ENCODE measurements at places on chromosomes 1 and 21.
A peak's percentile ranks its signal among the peaks of the same experiment; 100 is the strongest.

- DNase-seq = no peak
These were observed 18.5 kb downstream of the UBE2G2 start for GRCh38 chr21:44783020-44783696.

GRCh38 chr1:211527006-211527405 is 35.0 kb upstream of the RD3 start:
- DNase-seq = no peak

GRCh38 chr1:183215076-183215720 is 29.1 kb downstream of the LAMC2 start:
- no peak for DNase-seq

- DNase-seq = no peak
These were observed 22.7 kb downstream of the CRYAA start for GRCh38 chr21:43191521-43191920.

DNA sequence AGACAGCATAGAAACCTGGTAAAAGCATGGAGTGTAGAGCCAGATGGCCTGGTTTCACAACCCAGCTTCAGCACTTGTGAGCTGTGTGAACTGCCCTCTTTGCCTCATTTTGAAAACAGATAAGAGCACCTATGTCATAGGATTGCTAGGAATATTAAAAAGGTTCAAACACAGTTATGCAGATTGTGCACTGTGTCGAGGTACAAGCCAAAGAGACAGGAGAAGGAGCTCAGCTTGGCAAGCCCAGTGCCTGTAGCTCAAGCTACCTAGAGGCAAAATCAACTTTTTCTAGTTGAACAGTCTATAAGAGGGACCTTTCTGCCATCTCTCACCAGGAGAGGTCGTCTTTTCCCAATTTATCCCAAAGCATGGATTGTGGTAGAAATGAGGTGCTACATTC is 5.0 kb downstream of the CHODL start:
- DNase-seq = no peak

GRCh38 chr1:17404820-17405219 is 32.8 kb downstream of the PADI6 start:
- no peak for DNase-seq

DNA sequence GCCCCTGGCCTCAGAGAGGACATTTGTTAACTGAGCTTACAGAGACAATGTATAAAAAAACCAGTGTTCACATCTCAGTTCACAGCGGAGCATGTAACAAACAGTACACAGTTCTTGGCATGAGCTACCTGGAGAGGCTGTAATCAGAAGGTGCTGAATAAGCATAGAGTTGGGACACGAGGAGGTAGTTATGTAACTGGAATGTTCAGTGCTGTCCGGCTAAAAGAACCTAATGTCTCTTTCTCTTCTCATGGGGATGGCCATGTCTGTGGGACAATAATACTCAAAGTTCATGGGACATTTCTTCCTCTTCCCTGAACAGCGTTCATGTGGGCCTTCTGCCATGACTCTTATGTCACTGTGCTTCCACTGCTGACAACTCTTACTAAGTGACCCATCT is 17.2 kb upstream of the STX12 start:
- no peak for DNase-seq

DNA sequence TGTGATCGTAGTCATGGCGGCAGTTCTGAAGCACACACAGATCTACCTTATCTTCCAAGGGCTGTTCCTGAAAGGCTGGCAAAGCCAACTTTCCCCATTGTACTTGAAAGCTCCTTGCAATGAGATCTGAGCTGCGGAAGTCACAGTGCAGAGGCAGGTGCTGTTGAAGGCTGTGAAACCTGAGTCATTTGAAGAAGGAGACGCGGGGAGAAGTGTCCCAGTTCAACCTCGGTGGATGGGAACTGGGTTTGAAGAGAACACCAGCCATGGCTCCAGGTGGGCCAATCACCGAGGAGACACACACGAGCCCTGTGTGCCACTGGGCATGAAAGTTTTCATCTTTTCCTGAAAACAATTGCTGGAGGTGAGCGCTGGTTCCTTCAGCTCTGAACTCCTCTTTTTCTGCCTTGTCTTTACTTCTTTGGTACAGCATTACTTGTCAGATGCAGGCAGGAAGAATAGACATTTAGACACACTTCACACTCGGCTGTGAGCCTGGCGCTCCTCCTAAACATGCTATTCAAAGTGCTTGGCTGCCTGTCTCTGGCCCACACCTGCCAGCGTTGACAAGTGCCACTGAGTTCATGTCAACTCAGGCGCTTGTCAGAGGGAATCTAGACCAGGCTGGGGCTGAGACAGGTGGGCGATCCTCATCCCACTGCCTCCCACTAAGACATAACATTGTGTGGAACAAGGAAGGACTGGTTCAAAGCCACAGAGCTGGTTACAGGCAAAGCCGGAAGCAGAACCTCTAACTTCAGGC is 25.7 kb upstream of the PDE9A start:
- DNase-seq = no peak

- DNase-seq = no peak
These were observed 67.5 kb upstream of the GFI1 start for GRCh38 chr1:92554216-92554615.

DNA sequence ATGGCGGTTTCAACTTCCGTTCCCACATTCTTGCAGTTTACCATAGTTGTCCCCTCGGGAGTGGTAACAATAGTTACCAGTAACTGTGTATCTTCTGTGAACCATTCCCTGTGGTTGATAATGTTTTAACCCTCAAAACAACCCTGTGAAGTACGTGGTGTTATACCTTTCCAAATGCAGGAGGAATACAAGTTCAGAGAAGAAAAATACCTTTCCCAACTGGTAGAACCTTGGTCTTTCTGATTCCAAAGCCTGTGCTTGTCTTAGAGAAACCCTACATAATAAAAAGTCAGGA is 789 bp downstream of the BTF3L4 start:
- no peak for DNase-seq

DNA sequence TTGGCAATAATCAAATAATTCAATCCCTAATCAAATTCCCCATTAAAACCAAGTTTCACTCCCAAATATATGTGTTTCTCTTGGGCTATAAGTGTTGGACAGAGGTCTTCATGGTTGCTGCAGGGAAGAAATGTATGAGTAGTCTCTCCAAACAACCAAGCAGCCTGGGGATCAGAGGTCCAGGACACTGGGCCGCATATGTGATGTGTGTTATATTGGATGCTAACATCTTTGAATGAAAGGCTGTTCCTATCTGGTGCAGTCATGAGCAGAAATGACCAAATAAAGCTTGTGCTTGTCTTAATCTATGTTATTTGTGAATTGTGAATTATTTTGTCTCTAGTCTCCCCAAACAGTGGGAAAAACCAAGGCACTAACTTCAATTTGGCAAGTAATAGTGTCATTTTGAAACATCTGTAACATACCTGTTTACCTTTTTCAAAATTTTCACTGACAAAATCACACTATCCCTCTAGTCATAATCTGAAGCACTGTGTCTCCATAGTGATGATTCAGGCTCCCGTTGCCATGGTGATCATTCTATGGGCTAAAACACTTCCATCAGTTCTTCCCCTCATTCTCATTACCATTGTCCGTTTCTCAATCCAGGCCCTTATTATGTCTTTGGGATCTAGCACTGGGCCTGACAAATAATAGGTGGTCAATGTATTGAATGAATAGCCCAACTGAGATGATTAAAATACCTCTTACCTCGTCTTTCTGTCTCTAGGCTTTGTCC is 12.5 kb upstream of the TADA1 start:
- DNase-seq = no peak

- DNase-seq = peak; percentile 42
These were observed 837 bp downstream of the FOXD3 start for GRCh38 chr1:63322944-63323864.

DNA sequence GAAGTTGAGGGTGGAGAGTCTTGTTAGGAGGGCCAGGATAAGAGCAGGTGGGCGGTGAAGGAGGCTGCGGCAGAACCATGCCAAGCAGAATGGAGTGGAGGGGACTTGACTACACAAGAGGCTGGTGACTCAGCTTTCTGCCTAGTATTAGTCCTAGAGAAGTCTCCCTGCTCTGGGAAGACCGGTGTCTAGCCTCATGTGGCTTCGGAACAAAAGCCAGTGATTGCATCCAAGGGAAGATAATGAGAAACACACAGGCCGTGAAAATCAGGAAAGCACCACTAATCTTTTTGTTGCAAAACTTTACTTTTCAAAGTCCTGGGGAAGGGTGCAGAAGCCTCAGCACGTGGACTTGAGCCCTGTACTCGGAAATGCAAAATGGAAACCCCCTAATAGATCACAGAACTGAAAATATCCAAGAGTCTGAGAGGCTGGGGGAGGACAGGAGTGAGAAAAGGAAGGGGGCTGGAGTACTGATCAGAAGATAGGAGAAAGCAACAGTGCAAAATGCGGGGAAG is 31.4 kb downstream of the DDR2 start:
- no peak for DNase-seq

- no peak for DNase-seq
These were observed 278.8 kb downstream of the AMY1C start for GRCh38 chr1:104028416-104029035.

DNA sequence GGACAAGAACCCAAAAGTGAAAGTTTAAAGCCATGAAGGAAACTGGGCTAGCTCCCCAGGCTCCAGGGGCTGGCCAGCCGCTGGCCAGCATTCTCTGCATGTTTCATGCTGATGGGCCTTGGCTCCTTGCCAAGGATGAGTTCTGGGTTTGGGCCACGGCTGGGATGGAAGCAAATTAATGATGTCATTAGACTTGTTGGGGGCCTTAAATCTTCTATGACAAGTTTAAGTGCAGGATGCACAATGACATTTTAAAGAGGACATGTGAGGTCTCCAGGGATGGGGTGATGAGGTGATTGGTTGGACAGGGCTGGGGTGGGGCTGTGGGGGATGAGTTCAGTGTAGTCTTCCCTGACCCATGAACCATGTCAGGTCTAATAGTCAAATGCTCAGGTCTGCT is 199.6 kb downstream of the TRABD2B start:
- DNase-seq = no peak

DNA sequence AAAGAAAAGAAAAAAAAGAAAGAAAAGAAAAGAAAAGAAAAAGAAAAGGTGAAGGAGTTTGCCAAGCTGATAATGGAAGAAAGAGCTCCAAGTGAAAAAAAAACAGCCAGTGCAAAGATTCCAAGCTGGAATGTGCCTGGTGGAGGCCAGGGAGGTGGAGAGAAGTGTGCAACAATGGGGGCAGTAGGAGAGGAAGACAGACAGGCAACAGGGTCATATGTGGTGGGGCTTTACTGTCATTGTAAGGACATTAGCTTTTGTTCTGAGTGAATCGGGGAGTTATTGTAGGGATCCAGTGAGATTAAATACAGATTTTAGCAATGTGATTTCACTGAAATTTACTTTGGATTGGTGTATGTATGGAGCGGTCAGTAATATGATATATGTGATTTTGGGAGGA is 14.0 kb upstream of the MYSM1 start:
- no peak for DNase-seq

All from stimulated activated CD4-positive, alpha-beta T cell treated with anti-CD3 and anti-CD28 coated beads, Interleukin-4, amount 100 ng/mL, for 1 hour (primary cell).